ENCODE measurements at places on chromosomes 16 and 17. TPM values are rescaled to one million over a fixed set of nuclear protein-coding genes. Genes with fewer than 3 reads are reported as not detected.
A peak's percentile ranks its signal among the peaks of the same experiment; 100 is the strongest.

GRCh38 chr17:55588446-55589242, 77.4 kb upstream of the SMIM36 start:
- no peak for DNase-seq

- peak; percentile 72 for DNase-seq
Measured at GRCh38 chr17:29620271-29620670, 2.4 kb downstream of the CORO6 start.

- DNase-seq, result peak; percentile 82
Measured at GRCh38 chr17:81097943-81098308, 63.0 kb downstream of the BAIAP2 start.

CKLF gene
- 100 TPM for total RNA-seq

KRTAP4-5 gene
- not detected for total RNA-seq

UTS2R gene
- not detected for total RNA-seq
